Smooth muscle cell of the brain vasculature (primary cell): ENCODE measurements at places on chromosomes 7 and 10.

DNA sequence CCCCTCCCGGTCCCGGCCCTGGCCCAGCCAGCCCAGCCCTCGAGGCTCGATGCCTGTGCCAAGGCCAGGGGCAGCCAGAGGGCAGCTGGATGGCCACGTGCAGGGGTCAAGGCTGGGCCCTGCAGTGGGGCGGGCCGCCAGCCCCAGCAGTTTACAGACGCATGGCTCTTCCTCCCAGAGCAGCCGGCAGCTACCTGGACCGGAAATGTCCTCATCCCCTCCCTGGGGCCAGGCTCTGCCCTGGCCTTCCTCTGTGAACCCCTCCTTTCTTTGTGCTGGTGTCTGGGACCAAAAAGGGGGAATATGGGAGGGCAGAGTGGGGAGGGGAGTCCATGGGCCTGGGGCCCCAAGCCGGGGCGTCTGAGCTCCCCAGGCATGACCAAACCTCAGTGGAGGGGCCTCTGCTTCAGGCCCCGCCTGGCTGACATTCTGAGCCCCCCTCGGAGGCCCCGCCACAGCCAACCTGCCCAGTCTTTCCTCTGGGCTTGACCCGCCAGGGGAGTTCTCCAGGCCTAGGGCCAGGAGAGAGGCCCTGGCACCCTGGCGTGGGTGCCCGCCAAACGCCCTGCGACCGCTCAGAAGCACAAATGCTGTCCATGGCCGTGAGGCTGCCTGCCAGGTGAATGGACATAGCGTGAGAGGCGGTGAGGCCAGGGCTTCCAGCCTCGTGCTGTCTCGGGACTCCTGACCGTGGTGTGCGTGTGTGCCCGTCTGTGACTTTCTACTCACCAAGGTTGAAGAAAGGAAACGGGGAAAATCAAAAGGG is 24.7 kb upstream of the AMZ1 start:
- no peak for DNase-seq

DNA sequence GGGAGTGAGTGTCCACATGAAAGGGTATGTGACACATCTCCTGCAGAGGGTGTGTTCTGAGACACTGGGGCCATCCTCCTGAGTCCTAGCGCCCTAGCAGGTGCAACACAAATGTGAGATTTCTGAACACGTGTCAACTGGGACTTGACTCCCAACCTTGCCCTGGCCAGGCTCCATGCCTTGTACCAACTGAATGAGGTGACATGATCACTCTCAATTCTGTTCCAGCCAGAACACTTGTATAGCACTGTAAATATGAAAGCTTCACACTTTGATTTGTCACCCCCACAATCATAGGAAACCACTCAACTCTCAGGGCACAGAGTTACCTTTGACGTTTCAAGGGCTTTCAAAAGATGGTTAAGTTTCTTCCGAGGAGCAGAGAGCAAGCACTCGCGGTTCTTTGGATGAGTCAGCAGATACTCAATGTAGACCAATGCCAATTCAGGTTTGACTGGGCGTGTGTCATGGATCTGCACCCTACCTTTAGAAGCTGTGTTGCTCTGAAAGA is 48.6 kb downstream of the NCAPG2 start:
- DNase-seq = no peak

GRCh38 chr7:8151161-8151725 is 110.7 kb downstream of the ICA1 start:
- DNase-seq = no peak

GRCh38 chr7:78529392-78529791 is 730.8 kb downstream of the PHTF2 start:
- no peak for DNase-seq

- no peak for DNase-seq
Measured at GRCh38 chr7:34928052-34928451, 109.2 kb downstream of the DPY19L1 start.

DNA sequence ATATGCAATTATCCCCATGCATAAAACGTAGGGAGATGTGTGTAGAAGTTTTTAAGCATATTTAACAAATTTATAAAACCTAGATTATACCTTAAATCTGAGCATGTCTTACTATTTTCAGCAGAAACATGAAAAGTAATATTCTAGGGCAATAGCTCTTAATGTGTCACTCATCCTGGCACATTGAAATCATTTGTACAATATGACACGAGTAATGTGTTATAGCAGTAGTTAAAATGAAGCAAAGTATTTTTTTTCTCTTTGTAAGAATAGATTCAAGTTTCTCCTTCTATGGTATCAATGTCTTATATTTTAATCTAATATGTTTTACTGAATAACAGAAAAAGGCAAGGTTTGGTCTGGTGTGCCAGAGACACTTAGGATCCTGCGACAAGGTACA is 274.9 kb upstream of the PLXDC2 start:
- DNase-seq = no peak

DNA sequence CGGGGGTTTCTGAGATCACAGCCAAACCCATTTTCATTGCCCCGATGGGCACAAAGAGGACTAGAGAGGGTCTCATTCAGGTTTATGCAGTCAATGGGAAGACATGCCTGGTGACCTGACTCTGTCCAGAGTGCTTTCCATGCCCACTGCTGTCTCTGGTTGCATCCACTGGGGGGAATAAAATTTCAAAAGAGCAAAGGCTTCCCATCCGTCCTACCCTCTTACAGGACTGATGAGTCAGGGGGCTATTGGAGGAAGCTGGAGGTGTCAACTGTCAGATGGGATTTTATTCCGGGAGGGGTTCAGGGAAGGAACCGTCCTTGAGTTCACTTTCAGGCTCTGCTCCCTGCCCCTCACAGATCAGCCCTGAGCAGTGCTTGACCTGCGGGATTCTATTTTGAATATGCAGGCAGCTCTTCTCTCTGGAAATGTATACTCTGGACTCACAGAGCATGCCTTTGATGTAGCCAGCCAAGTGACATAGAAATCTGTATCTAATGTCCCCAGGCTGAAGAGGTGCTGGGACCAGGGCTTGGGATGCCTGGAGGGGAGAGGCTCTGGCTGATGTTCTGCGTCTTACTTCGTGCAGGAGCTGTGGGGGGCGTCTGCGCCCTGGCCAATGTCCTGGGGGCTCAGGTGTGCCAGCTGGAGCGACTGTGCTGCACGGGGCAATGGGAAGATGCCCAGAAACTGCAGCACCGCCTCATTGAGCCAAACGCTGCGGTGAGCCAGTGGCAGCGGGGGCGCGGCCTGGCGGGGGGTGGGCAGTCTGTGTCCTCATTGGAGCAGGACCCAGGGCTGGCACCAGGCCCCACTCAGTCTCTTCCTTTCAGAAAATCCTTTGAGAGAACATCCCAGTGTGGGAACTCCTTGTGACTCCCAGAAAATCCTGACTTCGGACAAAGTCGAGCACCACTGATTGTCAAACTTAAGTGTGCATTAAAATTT is 12.0 kb downstream of the C10orf62 start:
- no peak for DNase-seq
